ENCODE measurements at places on chromosomes 7 and 10.

DNA sequence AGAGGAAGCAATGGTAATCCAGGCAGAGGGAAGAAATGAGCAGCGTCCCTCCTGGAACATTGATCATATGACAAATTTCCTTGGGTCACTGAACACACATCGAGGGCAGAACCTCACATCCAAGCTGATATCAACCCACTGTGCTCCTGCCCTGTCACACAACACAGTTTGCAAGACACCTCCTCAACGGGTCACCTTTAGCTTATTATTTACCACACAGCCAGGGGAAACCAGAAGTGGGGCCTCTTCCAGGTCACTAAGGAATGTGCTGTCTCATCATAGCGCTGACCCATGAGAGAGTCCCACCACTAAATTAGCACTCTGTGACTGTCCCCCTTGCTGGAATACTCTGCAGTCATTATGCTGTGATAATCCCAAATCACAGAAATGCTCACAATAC is 69.7 kb upstream of the PPP1R3C start:
- no peak for DNase-seq

DNA sequence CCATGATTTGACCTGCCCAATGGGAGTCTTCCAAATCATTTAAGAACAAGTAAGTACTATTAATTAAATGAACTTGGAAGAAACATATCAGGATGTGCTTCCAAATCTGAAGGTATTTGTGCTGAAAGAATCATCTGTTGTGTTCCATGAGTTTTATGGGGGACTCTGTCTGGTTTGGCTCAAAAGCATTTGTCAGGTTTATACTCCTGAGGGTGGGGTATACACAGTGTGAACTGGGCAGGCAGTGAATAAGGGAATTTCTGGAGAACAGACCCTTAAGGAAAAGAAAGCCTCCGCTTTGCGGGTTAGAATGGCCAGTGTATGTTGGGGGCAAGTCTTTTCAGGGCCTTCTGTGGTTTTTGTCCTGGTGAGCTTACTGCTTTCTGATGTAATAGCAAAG is 29.9 kb downstream of the TCF7L2 start:
- DNase-seq, result no peak

DNA sequence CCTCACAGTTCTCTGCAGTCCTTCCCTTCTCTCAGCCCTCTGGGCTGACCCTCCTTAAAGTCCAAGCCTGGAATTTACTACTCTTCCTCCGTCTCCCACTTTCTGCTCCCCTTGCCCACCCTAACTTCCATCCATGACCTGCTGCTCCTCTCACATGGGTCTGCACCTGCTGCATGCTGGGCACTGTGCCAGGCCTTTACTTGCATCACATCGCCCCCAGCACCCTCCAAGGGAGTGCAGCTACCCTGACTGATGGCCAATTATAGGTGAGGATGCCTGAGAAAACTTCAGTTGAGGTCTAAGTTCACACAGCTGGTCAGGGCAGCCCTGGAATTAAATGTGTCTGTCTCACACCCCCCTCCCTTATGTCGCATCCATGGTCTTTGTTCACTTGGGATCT is 53.6 kb upstream of the ZPBP start:
- DNase-seq, result no peak

DNA sequence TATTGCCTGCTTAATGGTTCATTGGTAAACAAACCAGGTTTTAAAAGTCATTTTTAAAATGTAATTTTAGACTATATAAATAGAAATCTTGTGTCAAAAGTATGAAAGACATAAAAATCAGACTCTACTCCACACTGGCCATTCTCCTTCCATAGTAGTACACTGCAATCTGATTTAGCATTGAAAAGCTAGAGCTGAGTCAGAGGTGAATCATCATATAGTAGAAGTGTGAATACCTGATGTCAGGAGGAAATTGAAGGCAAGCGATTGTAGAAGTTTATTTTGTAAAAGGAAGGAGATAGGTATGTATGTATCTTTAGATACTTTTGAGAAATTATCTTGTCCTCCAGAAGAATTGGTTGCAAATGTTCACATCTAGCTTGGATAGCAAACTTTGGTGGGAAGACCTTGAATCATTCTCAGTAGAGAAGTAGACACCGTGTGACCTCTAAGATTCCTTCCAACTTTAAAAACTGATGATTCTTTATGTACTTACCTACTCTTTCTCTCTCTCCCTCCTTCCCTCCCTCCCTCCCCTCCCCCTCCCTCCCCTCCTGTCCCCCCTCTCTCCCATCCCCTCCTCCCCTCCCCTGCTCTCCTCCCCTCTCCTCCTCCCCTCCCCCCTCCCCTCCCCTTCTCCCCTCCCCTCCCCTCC is 88.1 kb downstream of the BTAF1 start:
- DNase-seq, result peak; percentile 11

DNA sequence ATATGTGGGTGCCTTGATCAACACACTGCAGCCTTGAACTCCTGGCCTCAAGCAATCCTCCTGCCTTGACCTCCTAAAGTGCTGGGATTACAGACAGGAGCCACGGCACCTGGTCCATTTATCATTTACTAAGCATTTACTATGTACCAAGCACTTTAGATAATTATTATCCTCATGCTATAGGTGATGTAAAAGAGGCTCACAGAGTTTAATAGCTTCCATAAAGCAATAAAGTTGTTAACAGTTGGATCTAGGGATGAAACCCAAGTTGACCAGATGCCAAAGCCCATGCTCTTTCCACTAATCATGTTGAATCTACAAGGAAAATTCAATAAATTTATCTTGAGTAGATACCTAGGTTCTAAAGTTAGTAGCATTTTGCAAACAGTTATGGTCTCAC is 5.0 kb downstream of the NAPEPLD start:
- no peak for DNase-seq

DNA sequence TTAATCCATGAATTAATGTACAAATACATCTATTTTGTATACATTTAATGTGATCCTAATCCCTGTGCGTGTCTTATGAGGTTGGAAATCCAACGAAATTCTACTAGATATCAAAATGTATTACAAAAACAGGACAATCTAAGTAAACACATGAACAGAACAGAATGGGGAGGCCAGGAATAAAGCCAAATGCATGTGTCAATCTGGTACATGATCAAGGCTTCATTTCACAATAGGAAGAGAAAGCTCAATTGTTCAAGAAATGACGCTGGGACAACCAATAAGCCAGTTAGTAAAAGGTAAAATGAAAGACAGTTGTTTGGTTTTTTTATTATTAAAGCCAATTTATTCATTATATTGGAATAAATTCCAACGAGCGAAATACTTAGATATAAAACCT is 83.0 kb downstream of the COL13A1 start:
- DNase-seq, result no peak

- no peak for DNase-seq
Measured at GRCh38 chr7:87359366-87359765, 13.9 kb downstream of the CROT start.

DNA sequence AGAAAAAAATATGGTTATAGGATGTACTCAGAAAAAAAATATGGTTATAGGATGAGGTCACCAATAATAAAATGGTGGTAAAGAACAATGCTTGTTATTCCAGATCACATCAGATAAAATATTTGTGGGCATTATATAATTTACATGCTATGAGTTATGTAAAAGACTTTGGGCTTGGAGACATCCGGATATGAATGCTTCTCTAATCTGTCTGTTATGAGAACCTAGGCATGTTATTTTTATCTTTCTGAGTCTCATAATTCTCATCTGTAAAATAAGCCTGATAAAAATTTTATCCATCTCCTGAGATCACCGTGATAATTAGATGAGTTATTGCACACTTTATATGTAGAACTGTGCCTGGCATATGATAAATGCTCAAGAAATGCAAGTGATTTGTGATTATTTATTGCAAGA is 37.8 kb downstream of the DKK1 start:
- DNase-seq, result no peak

GRCh38 chr7:17369691-17370426 is 71.4 kb downstream of the AHR start:
- peak; percentile 12 for DNase-seq

- DNase-seq, result no peak
Measured at GRCh38 chr10:105952153-105952552, 1212.4 kb downstream of the SORCS1 start.

- no peak for DNase-seq
Measured at GRCh38 chr10:21689881-21690280, 155.8 kb downstream of the MLLT10 start.

GRCh38 chr7:22094413-22095342 is 149.0 kb upstream of the CDCA7L start:
- no peak for DNase-seq

DNA sequence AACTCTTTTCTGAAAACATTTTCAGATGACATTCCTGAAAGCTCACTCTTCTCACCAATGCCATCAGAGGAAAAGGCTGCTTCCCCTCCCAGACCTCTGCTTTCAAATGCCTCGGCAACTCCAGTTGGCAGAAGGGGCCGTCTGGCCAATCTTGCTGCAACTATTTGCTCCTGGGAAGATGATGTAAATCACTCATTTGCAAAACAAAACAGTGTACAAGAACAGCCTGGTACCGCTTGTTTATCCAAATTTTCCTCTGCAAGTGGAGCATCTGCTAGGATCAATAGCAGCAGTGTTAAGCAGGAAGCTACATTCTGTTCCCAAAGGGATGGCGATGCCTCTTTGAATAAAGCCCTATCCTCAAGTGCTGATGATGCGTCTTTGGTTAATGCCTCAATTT is 16.5 kb downstream of the ANLN start:
- no peak for DNase-seq

- DNase-seq, result no peak
Measured at GRCh38 chr7:64562256-64562625, 630 bp downstream of the ZNF680 start.

GRCh38 chr10:48633381-48634197 is 28.7 kb upstream of the ARHGAP22 start:
- DNase-seq, result no peak

DNA sequence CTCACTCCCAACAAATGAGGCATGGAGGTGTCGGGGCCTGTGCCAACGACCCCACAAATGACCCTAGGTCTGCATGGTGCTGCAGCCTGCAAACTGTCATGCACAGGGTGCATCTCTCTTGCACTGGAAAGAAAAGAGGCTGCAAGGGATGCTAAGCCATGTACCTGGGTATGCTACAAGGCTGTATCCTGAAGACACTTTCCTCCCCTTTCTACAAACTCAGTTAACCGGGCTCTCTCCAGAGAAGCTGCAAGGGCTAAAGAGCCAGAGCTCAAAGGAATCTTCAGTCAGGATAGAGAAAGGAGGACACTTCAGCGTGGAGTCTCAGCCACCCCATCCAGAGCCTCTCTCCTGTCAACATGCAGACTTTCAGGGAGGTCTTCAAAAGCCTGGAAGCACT is 449.0 kb downstream of the GRID1 start:
- no peak for DNase-seq

DNA sequence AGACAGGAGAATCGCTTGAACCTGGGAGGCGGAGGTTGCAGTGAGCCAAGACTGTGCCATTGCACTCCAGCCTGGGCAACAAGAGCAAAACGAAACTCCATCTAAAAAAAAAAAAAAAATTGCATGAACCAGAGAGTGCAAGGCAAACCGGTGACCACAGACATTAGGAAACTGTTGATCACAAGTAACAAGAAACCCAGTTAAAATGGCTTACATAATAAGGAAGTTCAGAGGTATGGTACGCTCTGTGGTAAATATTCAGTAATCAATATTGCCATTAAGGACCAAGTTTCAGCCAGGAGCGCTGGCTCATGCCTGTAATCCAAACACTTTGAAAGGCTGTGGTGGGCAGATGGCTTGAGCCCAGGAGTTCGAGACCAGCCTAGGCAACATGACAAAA is 9.2 kb upstream of the NT5C2 start:
- no peak for DNase-seq

- no peak for DNase-seq
Measured at GRCh38 chr7:51280156-51280555, 36.5 kb downstream of the COBL start.

DNA sequence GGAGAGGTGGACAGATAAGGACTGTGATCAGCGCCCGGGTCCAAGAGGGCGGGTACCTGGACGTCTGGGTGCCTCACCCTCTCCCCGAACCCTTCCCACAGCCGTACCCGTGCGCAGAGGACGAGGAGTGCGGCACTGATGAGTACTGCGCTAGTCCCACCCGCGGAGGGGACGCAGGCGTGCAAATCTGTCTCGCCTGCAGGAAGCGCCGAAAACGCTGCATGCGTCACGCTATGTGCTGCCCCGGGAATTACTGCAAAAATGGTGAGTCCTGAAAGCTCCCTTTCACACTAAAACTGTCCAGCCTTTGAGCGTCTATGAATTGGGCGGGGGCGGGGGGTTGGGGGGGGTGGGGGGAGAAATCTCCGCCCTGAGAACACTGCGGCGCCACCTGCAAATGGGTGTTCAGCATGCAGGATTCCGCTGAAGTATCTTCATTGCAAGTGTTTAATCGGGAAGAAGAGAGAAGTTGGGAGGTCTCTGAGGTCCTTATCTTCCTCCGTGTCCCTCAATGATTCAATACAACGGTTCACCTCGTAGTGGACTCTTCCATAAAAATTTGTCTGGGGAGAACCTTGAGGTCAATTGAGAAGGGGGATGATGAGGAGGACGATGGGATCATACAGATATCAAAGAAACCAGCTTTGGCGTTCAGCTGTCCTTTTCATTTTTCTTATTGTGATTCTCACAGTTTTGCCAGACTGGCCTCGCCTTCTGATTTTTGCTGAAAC is 906 bp downstream of the DKK1 start:
- no peak for DNase-seq

GRCh38 chr10:91434041-91434440 is 23.9 kb downstream of the HECTD2 start:
- no peak for DNase-seq

DNA sequence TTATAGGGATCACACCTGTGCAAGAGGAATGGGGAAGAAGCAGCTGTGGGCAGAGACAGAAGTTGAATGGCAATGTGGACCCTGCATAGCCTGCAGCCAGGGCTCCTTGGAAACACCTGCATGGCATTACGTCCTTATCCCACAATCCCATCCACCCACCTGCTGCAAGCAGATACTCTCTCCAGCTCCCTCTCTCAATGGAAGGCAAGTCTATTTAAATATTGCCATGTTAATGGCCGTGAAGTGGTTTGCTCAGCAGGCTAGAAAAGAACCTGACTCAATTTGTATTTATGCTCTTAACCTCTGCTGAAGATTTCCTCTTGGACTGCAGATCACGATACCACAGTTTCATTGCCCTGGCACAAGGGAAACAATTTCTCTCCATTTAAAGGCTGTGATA is 417.0 kb downstream of the TYW1 start:
- DNase-seq, result no peak

GRCh38 chr10:124465003-124465776 is 3.6 kb downstream of the LHPP start:
- DNase-seq, result no peak

- DNase-seq, result no peak
Measured at GRCh38 chr10:72229261-72230251, 13.5 kb upstream of the ASCC1 start.

GRCh38 chr10:79335470-79336235 is 11.6 kb upstream of the PPIF start:
- no peak for DNase-seq
